ENCODE measurements at places on chromosomes 4 and X.

DNA sequence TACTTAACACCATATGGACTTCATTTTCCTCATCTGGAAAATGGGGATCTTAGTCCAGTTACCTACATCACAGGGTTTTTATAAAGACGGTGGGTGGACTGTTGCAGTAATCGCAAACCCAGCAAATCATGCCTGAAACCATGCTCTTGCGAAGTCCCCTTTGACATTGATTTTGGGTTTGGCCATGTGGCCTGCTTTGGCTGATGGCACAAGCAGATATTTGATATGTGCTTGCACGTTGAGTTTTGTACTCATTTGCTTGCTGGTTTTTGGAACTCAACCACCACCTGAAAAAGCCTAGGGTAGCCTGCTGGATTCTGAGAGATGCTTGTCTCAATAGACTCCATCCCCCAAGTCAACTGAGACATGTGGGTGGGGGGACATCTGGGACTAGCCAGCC is 14.4 kb upstream of the KLHL2 start:
- no peak for DNase-seq

GRCh38 chr4:99103166-99103565 is 14.6 kb upstream of the ADH5 start:
- DNase-seq: no peak

- no peak for DNase-seq
Observed at GRCh38 chrX:132758759-132759158, 199.7 kb downstream of the HS6ST2 start.

- no peak for DNase-seq
Observed at GRCh38 chr4:16959305-16959704, 60.9 kb upstream of the LDB2 start.

DNA sequence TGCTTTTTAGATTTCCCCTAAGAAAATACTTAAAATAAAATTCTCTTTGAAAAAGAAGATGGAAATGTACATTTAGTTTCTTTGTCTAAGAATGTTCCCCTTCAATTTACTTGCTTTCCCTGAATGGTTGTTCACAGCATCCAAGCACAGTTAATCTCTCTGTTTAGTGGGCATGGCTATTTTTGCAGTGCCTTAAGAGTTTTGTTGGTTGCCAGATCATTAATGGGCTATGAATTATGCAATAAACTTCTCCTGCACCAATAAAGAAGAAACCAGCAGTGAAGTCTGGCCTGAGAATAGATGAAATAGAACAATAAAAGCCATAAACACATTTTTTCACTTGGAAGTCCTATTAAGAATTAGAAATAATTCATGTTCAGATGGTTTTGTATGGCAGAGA is 980.4 kb upstream of the IGFBP7 start:
- DNase-seq: no peak

GRCh38 chr4:154416190-154416547 is 75.4 kb downstream of the DCHS2 start:
- DNase-seq: no peak

DNA sequence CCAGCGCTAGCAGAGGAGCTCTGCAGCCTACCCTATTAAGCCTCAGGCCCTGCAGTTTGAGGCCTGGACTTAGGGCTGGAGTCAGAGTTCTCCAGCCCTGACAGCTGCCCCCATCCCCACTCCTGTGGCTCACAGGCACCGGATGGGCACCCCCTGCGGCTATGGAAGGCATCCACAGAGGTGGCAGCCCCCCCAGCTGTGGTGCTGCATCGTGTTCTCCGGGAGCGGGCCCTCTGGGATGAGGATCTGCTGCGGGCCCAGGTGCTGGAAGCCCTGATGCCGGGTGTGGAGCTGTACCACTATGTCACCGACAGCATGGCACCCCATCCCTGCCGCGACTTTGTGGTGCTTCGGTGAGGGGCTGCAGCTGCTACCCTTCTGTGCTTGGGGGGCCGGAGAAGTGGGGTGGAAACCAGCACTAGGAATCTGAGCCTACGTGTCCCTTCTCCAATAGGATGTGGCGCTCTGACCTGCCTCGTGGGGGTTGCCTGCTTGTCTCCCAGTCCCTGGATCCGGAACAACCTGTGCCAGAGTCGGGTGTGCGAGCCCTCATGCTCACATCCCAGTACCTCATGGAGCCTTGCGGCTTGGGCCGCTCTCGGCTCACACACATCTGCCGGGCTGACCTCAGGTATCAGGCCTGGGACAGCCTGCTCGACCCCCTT is 76.2 kb downstream of the STARD8 start:
- no peak for DNase-seq

DNA sequence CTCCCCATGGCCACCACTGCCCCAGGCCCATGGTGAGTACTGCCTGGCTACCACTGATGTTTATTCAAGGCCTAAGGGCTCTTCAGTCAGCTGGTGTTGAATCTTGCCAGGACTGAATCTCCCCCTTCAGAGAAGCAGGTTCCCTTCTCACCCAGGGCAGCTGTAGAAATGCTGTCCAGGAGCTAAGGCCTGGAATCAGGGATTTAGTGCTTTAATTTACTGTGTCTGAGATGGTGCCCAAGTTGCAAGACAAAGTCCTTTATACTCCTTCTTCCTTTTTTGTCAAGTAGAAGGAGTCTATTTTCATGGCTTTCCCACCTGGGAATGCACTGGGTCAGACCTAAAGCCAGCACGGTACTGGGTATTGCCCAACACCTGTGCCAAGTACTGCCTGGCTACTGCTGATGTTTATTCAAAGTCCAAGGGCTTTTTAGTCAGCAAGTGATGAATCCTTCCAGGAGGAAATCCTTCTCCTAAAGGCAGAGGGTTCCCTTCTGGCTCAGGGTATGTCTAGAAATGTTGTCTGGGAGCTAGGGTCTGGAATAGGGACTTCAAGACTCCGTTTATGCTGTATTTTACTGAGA is 117.6 kb upstream of the ATOH1 start:
- DNase-seq: no peak

GRCh38 chrX:101057093-101057714 is 5.3 kb upstream of the TRMT2B start:
- no peak for DNase-seq

DNA sequence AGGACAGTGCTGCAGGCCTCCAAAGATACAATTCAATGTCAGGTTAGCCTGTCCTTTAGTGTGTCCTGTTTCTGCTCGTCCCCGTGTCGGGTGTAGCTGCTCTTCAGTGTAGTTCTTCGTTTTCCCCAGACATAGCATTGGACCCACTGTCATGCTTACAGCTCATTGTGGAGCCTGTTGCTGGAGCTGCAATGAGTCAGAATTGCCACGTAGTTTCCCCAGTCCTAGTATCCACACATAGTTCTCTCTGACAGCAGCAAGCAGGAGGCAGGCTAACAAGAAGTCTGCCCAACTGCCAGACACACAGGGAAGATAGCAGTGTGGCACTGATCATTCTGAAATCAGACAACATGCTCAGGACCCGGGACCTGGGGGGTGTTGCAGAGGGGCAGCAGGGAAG is 49.2 kb downstream of the MOSPD2 start:
- DNase-seq: no peak

DNA sequence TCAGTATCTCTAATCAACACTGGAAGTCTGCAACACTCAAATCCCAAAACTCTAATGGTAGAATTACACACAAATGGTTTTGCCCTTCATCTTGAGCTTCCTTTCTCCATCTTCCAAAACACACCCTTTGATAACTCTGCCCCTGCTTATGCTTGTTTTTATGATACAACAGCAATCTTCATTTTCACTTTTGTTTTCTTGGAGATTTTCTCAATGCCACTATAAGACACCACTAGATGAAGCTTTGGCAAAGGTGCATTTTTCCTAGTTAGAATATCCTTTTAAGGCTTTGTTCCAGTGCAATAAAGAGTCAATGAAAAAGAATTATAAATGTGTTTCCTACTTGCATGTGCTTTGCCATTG is 472.4 kb upstream of the NWD2 start:
- no peak for DNase-seq

All from stimulated activated CD8-positive, alpha-beta memory T cell treated with anti-CD3 and anti-CD28 coated beads, Interleukin-4, amount 100 ng/mL, for 1 hour (primary cell).